Activated CD4-positive, alpha-beta T cell treated with anti-CD3 and anti-CD28 coated beads, Interleukin-2, amount 10 ng/mL, durations not matched to agents 7 days and 5 days (primary cell): ENCODE measurements at places on chromosomes 2 and 18. TPM values are rescaled to one million over a fixed set of nuclear protein-coding genes. Genes with fewer than 3 reads are reported as not detected.

The GAL3ST2 gene
- not detected for total RNA-seq

GRCh38 chr2:62526531-62527381 is 20.8 kb upstream of the TMEM17 start:
- no peak overlapping the region for H3K27ac ChIP-seq
- H3K4me3 ChIP-seq, result no peak overlapping the region
- H3K27me3 ChIP-seq, result peaks cover 11% of the 10 kb centered on the region
- no peaks in the 10 kb centered on the region for H3K4me1 ChIP-seq
- DNase-seq, result no peak
- H3K36me3 ChIP-seq, result no peaks in the 10 kb centered on the region

DNA sequence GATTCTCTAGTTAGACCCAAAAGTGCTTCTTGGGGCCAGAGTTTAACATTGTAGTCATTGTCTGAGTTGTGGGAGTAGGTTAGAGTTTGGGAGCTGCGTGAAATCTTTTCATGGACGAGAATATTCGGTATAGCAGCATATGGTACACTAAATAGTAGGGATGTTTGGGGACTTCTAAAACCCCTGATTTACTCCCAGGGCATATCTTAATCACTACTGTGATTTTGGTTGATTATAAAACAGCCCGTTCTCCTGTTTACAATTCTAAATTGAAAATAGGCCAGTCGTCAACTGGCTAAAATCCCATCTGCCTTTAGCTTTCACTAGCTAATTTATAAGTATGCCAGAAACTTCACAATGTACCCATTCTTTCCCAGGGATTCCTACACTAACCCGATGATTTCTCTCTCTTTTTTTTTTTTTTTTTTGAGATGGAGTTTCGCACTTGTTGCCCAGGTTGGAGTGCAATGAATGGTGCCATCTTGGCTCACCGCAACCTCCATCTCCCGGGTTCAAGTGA is 44.3 kb downstream of the MOB4 start:
- H3K36me3 ChIP-seq, result peaks cover 48% of the 10 kb centered on the region
- no peaks in the 10 kb centered on the region for H3K27me3 ChIP-seq
- no peaks in the 10 kb centered on the region for H3K4me1 ChIP-seq
- no peak overlapping the region for H3K27ac ChIP-seq

GRCh38 chr18:37270038-37270665 is 295.4 kb downstream of the CELF4 start:
- H3K27me3 ChIP-seq, result peaks cover 7% of the 10 kb centered on the region
- no peaks in the 10 kb centered on the region for H3K4me1 ChIP-seq

The RSAD2 gene
- 100 TPM for total RNA-seq

DNA sequence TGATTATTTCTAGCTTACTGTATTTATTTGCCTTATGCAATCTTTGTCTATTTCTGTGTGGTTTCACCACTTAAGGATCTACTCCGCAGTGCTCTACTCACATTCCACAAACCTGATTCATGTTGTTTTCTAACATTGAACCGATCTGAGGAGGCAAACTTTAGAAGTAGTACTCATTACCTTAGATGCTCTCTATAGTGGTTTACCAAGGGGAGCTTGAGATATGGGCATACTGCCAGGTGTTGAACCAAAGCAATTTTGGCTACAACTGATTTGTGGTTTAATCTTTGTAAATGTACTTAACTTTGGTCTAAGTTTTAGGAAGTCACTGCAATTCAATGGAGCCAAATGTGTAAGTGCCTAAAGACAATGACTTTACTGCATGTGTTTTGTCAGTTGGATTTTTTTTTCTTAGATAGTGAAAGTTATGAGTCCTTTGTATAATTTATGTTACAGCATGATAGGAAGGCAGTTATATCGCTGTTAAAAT is 50.1 kb downstream of the MAP2 start:
- H3K27me3 ChIP-seq, result no peaks in the 10 kb centered on the region
- no peak overlapping the region for H3K4me3 ChIP-seq
- DNase-seq, result no peak
- no peak overlapping the region for H3K27ac ChIP-seq
- H3K4me1 ChIP-seq, result no peaks in the 10 kb centered on the region
- H3K36me3 ChIP-seq, result no peaks in the 10 kb centered on the region

The NCKAP5 gene
- not detected for total RNA-seq

DNA sequence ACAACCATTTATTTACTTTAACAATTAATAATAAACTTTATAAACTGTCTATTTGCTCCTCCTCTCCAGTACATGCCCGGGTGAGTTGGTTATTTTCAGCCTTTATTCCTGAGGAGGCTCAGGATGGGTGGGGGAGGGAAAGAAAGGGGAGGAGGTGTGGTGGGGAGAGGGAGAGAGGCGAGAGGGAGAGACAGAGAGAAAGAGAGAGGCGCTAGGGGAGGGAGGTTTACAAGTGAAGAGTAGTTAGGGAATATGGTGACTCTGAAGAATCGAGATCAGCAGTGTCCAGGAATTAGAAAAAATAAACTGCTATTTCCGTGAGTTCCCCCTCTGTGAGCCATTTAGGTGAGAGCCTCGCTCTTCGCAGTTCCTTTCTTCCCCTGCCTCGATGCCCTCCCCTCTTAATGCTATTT is 138.9 kb downstream of the MEIS1 start:
- H3K4me3 ChIP-seq, result no peak overlapping the region
- no peak overlapping the region for H3K27ac ChIP-seq
- peaks cover 1% of the 10 kb centered on the region for H3K4me1 ChIP-seq
- H3K36me3 ChIP-seq, result no peaks in the 10 kb centered on the region
- no peak for DNase-seq

GRCh38 chr2:10158681-10159080 is 36.1 kb downstream of the RRM2 start:
- H3K36me3 ChIP-seq, result peaks cover 42% of the 10 kb centered on the region
- no peak overlapping the region for H3K4me3 ChIP-seq
- peaks cover 33% of the 10 kb centered on the region for H3K4me1 ChIP-seq
- peak overlapping the region; percentile 91 for H3K27ac ChIP-seq
- H3K27me3 ChIP-seq, result no peaks in the 10 kb centered on the region

The NETO1 gene
- total RNA-seq, result not detected

GRCh38 chr2:107197594-107198294 is 311.8 kb upstream of the ST6GAL2 start:
- H3K27me3 ChIP-seq, result no peaks in the 10 kb centered on the region
- H3K27ac ChIP-seq, result no peak overlapping the region
- no peak overlapping the region for H3K4me3 ChIP-seq

The TRABD2A gene
- total RNA-seq, result 74.6 TPM

The ZC3H8 gene
- 19.3 TPM for total RNA-seq

DNA sequence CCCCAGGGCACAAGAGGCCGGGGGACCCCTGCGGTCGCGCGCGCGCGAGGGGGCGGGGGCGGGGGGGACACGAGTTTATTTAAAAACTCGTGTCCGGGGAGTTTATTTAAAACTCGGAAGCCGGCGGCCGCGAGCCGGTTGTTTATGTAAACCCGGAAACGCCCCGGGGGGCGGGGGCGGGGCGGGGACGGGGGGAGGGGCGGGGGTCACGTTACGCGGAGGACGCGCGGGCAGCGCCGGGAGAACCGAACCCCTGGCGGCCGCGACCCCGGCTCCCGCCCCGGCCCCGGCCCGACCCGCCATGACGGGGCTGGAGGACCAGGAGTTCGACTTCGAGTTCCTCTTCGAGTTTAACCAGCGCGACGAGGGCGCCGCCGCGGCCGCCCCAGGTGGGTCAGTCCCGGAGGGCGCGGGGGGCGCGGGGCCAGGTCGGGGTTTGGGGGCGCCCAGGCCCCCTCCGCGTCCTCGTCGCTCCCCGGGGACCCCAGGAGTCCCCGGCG is 4.4 kb downstream of the NFATC1 start:
- peaks cover 57% of the 10 kb centered on the region for H3K4me1 ChIP-seq
- H3K36me3 ChIP-seq, result peaks cover 15% of the 10 kb centered on the region

The TXNDC2 gene
- not detected for total RNA-seq

The METTL4 gene
- total RNA-seq, result 20.3 TPM

The SAG gene
- total RNA-seq, result not detected

DNA sequence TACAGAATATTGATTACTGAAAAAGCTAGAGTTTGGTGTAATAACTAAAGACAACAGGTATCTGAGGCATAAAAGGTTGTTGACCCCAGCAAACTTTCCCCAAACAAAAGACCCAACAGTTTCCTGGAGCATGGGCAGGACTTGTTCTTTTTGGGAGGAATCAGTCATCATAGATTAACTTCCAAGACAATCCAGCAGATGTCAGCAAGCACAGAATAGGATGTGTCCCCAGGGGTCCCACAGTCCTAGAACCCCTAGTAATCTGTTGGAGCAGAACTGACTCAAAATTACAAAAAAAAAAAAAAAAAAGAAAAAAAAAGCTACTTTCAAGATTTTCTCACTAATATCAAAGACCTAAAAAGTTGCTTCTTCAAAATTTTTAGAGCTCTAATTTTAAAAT is 564.7 kb upstream of the SLC39A10 start:
- no peaks in the 10 kb centered on the region for H3K27me3 ChIP-seq
- no peak overlapping the region for H3K4me3 ChIP-seq
- no peaks in the 10 kb centered on the region for H3K36me3 ChIP-seq

DNA sequence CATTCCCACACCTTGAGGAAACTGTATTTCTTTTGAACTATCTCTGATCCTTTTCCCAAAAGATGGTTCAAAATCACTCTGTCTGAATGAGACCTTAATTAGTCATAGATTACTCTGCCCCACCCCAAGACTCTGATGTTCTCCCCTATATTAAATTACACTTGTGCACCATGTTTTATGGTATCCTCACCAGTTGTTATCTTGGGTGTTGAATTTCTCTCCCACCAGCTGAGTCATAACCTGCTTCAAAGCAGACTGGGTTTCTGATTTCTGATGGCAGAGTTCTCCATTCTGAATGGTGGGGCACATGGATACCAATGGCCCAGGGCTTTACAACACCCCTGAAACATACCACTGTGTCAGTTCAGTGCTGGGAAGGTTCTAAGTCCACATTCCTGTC is 15.0 kb downstream of the CDH20 start:
- DNase-seq, result no peak
- no peak overlapping the region for H3K27ac ChIP-seq
- no peaks in the 10 kb centered on the region for H3K4me1 ChIP-seq

The MALT1 gene
- 52.1 TPM for total RNA-seq

The EGR4 gene
- total RNA-seq, result not detected

- no peaks in the 10 kb centered on the region for H3K27me3 ChIP-seq
- H3K36me3 ChIP-seq, result peaks cover 44% of the 10 kb centered on the region
- H3K4me1 ChIP-seq, result peaks cover 53% of the 10 kb centered on the region
Observed at GRCh38 chr2:88053296-88053695, 2.3 kb downstream of the KRCC1 start.

The TMBIM1 gene
- total RNA-seq, result 101 TPM

The NPHP1 gene
- 0.17 TPM for total RNA-seq

GRCh38 chr2:173239644-173240043 is 115.0 kb upstream of the CDCA7 start:
- H3K4me1 ChIP-seq, result peaks cover 12% of the 10 kb centered on the region
- no peak for DNase-seq
- H3K36me3 ChIP-seq, result peaks cover 1% of the 10 kb centered on the region
- no peak overlapping the region for H3K4me3 ChIP-seq

DNA sequence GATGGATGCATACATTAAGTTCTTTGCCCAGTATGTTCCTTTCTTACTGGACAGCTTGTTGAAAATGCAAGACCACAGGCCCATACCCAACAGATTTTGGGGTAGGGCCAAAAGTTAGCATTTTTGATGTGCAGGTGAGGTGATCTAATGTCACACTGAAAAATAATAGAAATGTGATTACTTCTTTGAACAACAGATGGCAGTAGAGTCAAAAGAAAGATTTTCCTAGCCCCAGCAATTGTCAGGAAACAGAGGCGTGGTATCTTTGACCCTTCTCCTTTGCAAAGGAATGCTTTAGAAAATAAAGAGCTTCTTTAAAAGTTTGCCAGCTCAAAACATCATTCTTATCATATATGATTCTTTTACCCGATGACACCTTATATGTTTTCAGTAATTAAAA is 343.6 kb upstream of the SYT4 start:
- no peaks in the 10 kb centered on the region for H3K36me3 ChIP-seq
- DNase-seq, result no peak
- no peak overlapping the region for H3K27ac ChIP-seq
- no peak overlapping the region for H3K4me3 ChIP-seq

The MOGAT1 gene
- not detected for total RNA-seq

GRCh38 chr2:196891136-196891535 is 35.4 kb downstream of the PGAP1 start:
- H3K27me3 ChIP-seq, result no peaks in the 10 kb centered on the region
- H3K36me3 ChIP-seq, result peaks cover 67% of the 10 kb centered on the region
- no peak overlapping the region for H3K27ac ChIP-seq
- no peak overlapping the region for H3K4me3 ChIP-seq
- no peak for DNase-seq

- H3K4me1 ChIP-seq, result peaks cover 22% of the 10 kb centered on the region
- no peak for DNase-seq
- peaks cover 14% of the 10 kb centered on the region for H3K27me3 ChIP-seq
Observed at GRCh38 chr2:127574656-127575055, 39.2 kb downstream of the MYO7B start.

GRCh38 chr18:70299393-70299792 is 10.5 kb downstream of the SOCS6 start:
- H3K27me3 ChIP-seq, result peaks cover 3% of the 10 kb centered on the region
- no peaks in the 10 kb centered on the region for H3K36me3 ChIP-seq
- no peak for DNase-seq

The BCS1L gene
- total RNA-seq, result 58.6 TPM
